Skeletal muscle cell (primary cell): ENCODE measurements at places on chromosomes 3 and 15.

DNA sequence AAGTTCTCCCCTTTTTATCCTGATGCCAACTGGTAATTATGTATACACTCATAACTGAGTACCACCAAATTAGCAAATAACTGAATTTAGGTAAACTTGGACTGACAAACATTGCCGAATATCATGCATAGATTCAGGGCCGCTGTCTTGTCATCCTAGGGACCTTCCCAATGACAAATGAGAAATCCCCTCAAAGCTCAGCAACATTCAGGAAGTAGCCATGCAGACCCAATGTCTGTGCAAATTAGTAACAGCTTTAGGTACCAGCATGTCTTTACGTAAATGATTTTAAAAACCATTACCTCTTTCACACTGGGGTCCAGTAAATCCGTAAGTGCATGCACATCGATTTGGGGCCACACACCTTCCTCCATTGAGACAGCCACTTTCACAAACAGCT is 49.5 kb downstream of the FBN1 start:
- no peak for DNase-seq

GRCh38 chr3:189944285-189945145 is 176.2 kb downstream of the P3H2 start:
- no peak for DNase-seq

DNA sequence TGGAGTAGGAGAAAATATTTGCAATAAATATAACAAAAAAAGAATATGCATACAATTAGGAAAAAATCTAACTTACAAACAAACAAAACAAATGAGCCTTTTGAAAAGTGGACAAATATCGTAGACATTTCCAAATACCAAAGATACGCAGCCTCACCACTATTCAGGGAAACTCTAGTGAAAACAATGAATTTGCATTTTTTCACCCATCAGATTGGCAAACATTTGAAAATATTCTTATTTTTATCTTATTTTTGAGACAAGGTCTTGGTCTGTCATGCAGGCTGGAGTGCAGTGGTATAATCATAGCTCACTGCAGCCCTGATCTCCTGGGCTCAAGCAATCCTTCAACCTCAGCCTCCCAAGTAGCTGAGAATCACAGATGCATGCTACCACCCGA is 15.5 kb downstream of the AP3S2 start:
- DNase-seq = no peak

- DNase-seq = peak; percentile 70
Measured at GRCh38 chr3:21705769-21706168, 45.2 kb downstream of the ZNF385D start.

DNA sequence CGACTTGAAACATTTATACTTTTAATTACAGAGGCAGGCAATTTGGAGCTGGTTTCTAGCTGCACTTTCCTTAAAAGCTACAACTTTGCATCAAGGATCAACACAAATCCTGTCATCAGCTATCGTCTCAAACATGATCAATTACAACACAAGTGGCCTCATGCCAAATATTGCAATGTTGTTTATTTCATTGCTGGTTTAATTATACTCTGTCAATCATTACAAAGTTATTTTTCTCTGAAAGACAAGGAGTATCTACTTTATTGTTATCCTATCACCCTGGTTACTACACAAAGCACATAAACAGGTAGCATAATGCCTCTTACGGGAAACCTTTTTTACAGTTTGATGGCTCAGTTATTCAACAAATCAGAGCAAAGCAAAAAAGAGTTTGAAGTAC is 58.0 kb upstream of the FOXB1 start:
- DNase-seq = no peak

GRCh38 chr15:79970624-79971434 is at the start of gene BCL2A1:
TSS of gene BCL2A1 (minus strand) at chr15:79971196. CDS start at chr15:79971119, 77 bp downstream.
- DNase-seq = peak; percentile 87

DNA sequence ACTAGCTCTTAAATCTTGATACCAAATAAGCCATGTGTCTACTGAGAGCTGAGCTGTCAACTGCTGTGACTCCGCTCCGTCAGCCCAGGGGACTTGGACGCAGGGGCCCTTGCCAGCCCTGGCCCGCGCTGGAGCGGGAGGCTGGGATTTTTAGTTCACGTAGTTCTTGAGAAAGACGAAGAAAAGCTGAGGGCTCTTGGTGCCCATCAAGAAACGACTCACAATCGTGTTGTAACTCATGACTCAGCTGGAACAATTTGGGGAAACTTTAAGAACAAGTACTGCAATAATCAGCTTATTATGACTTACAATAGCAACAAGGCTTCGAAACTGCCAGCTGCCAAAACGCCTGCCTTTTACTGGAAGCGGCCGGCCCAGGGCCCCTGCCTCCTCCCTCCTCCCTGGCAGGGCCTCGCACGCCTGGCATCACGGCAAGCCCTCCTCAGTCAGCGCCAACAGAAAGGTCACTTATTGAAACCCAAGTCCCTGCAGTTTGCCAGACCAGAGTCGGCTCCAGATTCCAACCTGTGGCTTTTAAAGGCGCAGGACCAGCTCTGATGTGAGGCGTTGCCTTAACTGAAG is 60.3 kb downstream of the RGMA start:
- peak; percentile 81 for DNase-seq

GRCh38 chr3:69205385-69205784 is 83.0 kb upstream of the LMOD3 start:
- no peak for DNase-seq

- no peak for DNase-seq
Measured at GRCh38 chr15:41983621-41984571, 11.5 kb upstream of the EHD4 start.

GRCh38 chr3:116815321-116815720 is 105.7 kb downstream of the TUSC7 start:
- no peak for DNase-seq

DNA sequence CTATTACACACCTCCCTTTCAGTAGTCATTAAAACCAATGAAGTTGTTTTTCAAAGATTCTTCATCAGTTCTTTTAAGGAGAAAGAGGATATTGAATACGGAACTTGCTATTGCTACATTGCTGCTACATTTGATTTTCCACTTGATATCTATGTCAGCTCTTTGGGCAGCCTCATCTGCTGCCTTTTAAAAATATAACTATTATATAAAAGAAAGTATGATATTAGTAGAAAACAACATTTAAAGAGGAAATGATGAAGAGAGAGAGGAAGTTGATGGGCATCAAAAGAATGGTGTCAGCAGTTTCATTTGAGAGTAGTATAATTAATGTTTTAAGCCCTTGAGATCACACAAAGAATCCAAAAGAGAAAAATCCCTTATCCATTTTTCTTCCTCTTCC is 171.4 kb downstream of the NFKBIZ start:
- no peak for DNase-seq

DNA sequence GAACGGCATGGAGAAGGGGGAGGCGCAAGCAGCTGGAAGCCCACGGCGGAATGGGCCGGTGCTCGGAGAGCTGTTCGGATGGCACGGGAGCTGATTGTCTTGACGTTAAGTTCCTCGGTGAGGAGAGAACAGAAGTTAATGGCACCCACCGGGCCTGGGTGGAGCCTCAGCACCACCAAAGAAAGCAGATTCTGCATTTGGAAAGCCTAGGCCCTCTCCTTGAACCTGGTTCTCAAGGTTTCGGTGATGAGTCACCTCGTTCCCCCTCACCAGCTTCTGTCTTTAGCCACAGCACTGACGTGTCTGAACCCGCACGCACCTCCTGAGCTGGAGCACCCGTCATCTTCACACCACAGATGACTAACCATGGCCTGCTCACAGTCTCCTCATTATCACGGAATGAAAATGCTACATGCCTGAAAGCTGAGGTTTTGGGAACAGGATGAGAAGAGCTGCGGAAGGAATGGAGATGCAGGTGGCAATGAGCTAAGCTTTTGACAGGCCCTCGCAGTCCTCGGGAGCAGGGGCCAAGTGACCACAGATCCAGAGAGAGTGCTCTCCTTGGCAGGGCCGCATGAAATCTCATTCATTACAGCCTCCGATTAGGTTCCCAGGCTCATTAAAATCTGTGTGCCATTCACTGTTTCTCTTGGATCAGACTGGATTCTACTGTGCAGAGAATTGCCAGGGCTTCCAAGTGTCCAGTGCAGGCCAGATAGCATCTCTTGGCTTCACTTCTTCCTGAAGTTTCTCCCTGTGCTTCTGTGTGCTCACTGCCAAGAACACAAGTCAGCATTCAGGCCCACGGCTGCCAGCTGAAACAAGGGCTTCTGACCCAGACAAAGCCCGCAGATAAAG is 96.3 kb upstream of the DLG1 start:
- DNase-seq = peak; percentile 99

DNA sequence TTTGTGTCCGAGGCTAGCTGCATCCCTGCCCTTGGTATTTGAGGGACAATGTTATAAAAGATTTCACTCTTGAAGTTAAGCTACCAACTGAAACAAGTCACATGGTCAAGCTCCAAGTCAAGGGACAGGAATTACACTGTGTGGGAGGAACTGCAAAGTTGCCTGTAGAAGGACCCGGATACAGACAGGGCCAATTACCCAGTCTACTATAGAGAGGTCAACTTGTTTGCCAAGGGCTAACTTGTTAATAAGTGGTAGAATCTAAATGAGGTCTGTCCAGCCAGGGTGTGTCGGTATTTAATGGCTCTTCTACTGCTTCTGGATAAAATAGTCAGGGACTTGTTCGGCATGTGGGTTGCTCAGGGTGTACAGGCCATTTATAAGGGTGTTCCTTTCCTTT is 55.7 kb downstream of the PTPRG start:
- DNase-seq = no peak
